KG1 (cell line): ENCODE measurements at places on chromosomes 13 and 19.

GRCh38 chr13:38763446-38764381 is 76.8 kb downstream of the FREM2 start:
- no peak for DNase-seq

DNA sequence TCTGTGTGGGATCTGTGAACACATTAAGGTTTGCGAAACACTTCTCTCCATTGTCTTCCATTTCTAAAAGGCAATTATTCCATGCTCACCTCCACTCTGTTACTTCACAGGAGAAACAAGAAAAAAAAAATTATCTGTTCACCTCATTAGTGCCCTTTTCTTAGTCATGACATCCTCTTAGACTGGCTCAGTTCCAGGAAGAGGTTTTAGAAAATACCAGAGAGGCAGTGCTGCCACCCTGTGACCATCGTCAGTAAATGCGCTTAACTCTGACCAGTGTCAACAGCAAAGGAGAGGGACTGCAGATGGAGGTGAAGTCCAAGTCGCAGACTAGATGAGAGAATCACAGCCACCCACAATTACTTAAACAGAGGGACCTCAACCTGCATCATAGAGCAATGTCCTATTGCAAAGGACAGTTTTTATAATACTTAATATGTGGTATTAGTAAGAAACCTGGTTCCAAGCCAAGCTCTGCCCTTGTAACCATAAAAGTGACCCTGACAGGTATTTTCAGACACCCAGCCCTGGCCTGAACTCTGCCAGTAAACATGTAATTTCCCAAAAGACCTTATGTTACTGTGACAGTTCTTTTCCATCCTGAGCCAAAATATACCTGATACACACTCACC is 19.4 kb downstream of the CEACAM21 start:
- peak; percentile 61 for DNase-seq

DNA sequence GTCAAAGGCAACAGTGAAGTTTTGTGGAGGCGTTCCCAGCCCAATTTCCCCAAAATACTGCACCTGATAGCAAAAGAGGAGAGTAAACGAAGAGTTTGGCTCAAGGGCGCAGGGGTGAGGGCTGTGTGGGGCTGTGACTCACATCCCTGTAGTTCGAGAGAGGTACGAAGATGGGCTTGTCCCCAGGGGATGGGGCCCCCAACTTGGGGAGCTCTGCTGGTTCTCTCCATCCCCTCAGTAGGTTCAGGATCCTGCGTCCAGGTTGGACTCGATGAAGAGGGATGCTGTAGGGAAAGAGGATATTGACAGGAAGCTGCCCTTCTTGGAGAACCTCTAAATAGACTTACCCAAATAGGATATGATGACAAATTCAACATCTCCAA is 3.4 kb downstream of the NAPSA start:
- no peak for DNase-seq

- DNase-seq = no peak
Observed at GRCh38 chr13:37138926-37139325, 33.5 kb upstream of the CSNK1A1L start.

- DNase-seq = no peak
Observed at GRCh38 chr19:35375505-35376307, 4.8 kb downstream of the GPR42 start.

DNA sequence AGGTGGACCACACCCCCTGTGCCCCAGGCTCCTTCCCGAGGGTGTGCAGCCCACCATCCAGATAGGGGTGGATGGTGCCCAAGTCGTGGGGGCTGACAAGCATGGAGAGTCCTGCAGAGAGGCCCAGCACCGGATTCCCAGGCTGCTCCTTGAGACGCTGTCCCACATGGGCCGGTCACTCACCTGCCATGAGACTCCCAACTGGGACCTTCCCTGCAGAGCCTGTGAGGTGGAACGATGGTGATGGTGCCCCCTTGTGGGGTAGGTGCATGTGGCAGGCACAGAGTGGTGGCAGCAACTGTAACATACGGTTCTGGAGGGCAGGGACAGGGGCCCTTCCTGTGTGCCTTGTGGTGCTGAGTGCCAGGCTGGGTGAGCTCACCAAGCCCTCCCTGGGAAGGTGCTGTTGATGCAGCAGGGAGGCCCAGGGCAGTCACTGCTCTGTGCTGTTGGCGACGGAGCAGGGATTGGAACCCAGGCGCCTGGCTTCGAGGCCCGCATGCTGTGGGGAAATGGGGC is 33.1 kb downstream of the PPP1R37 start:
- peak; percentile 20 for DNase-seq

- no peak for DNase-seq
Observed at GRCh38 chr19:19202707-19203011, 555 bp downstream of the NR2C2AP start.

- DNase-seq = no peak
Observed at GRCh38 chr19:7748756-7749155, 1.4 kb upstream of the CD209 start.

DNA sequence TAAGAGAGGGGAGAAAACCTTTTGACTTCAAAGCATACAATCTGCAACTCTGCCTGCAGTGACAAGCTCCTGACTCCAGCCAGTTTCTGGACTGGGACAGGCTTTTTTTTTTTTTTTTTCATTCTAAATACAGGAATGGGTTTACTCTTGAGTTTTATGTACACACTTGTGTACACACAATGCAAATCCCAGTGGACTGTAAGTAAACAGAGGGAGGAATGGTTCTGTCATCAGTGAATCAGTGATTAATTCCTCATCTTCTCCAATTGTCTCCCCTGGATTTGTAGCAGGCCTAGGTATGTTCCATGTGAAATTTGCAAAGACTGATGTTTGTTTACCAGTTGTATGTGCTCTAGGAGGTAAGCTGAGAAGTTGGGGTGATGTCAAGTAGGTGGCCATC is 184.8 kb downstream of the SHISA2 start:
- no peak for DNase-seq

DNA sequence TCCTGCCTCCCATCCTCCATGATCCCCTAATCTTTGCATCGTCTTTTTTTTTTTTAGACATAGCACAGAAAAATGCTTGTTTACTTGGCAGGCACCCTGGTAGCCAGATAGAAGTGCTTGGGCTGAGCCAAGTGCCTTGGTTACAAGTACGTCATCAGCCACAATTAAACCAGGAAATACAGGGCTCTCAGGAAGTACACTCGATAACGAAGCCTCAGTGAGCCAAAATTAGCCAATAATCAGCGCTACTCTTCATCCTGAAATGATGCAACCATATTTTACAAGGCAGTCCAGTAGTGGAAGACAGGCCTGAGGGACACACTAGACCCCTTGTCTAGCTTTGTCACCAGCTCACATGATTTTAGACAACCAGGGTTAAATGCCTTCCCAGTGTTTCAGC is 194.0 kb upstream of the NBEA start:
- no peak for DNase-seq

DNA sequence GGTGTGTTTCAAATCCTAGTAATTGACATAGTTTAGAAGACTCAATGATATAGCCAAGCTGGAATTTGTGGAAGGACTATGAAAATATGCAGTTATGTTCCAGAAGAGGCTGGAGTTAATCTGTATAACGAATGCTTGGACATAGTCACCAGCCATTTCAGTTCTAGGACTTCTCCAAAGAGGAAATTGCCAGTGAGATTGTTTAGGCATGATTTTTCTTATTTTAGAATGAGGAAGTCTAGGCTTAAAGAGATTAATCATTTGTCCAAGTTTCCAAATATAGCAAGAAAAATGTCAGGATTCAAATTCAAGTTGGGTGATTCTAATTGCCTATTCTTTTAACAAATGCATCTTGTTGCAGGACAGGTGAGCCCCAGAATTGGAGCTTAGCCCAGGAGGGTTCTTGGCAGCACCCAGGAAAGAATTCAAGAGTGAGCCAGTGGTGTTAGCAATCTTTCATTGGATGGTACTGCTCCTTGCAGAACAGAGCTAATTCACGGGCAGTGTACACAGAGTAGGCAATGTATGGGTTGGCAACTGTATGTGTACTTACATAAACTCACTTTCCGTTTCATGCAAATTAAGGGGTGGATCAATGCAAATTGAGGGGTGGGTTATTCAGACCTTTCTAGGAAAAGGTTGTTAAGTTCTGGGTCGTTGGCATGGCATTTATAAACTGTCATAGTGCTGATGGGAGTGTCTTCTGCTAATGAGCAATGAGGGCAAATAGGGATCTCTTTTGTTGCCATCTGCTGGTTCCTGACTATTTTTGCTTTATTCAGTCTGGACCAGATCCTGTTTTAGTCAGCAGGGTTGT is 763.1 kb upstream of the SLITRK1 start:
- DNase-seq = no peak

DNA sequence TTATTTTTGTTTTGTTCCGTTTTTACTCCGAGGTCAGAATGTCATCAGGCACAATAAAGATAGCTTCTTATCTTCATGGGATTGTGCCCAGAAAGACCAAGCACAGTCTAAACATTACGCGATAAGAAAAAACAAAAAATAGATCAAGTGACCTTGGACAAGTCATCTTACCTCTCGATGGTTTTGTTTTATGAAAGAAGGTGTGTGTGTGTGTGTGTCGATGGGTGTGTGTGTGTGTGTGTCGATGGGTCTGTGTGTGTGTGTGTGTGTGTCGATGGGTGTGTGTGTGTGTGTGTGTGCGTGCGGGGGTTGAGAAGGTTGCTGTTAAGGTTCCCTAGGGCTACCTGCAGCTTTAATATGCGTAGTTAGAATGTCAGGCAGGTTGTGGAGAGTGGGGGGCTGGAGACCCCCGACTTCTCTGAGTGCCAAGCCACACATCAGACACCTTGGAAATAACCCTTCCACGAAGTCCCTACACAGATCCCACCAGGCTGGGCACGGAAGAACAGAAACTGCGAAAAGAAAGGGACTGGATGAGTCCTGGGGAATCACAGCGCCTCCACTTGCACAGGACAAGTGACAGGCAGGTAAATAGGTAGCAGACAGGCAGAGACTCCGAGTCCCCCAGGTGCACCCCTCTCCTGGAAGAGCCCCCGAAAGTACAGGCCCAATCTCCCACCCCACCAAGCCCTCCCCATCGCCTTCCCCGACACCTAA is 458 bp upstream of the ATP8A2 start:
- no peak for DNase-seq

GRCh38 chr19:3507371-3508120 is 1.4 kb downstream of the FZR1 start:
- DNase-seq = no peak

- DNase-seq = no peak
Observed at GRCh38 chr13:29703421-29703820, 107.9 kb upstream of the SLC7A1 start.

DNA sequence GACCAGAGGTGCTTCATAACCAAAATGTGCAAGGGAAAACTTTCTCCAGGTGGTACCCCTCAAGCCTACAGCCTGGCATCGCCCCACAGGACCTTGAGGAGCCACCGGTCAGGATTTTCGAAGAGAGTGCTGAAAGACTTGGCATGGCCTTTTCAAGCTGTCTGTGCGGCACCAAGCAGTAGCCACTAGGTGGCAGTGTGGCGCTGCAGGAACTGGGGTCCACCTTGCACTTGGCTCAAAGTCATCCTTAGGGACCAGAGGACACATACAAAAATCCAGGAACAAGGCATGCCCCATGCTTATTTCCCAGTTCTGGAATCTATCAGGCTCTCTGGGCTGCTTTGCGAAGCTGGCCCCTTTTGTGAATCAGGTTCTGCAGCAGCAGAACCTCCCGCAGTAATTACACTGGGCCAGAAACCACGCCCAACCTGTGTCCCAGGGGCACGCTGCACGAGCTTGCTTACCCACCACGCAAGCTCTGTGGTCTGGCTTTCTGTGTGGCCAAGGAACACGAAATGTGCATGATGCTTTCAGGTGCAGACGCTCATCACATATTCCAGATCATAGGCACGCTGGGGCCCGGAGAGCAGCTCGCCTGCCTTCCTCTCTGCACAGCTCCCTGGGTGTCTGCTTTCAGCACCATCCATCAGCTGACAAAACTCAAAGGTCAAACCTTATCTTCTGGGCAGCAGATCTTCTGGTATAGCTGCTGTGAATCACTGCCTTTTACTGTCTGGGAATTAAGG is 87.2 kb downstream of the SLC7A1 start:
- DNase-seq = no peak

- DNase-seq = no peak
Observed at GRCh38 chr19:6071875-6072274, 38.4 kb downstream of the RFX2 start.

- DNase-seq = no peak
Observed at GRCh38 chr19:547836-548720, 4.2 kb downstream of the GZMM start.

DNA sequence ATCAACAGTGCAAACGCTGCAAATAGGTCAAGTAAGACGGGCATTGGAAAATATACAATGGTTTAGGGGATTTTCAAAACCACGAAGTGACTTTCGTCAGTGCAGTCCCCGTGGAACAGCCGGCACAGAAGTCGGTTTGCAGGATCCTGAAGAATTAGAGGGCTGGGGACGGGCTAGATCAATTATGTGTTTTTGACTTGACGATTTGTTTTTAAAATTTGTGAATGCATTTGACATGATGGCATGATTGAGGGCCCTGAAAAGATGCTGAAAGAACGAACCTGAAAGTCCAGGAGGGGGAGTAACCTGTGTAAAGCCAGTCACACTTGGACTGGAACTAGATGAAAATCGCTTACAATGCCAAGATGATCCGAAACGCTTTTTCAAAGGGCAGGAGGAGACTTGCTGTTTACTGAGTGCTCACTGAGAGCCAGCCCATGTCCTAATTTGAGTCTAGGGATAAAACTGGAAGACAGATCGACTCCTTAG is 8.9 kb upstream of the DGKH start:
- no peak for DNase-seq

- DNase-seq = no peak
Observed at GRCh38 chr13:72521940-72522661, 205.3 kb downstream of the MZT1 start.

DNA sequence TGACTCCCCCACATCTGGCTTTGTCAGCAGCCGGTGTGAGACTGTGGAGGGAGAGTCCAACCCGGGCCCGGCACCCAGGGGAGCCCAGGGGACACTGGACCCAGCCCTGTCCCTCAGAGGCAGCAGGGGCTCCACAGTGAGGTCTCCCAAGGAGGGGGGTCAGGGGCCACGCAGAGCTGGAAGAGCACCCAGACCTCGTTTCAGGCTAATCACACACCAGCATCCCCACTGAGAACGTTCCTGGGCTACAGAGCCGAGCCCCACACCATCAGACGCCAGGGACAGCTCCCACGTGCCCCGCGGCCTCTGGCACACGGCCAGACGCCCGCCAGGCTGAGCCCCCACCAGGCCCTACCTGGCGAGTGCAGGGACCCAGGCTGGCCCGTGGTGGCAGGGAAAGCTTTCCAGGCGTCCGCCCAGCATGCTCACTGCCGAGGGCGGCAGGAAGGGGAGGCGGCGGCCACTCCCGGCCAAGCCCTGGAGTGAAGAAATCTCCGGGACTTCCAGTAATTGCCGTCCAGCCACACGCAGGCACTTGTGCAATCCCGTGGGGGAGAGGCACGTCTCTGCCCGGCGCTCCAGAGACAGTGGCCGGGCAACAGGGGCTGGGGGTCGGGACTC is 19.2 kb downstream of the SBNO2 start:
- no peak for DNase-seq

GRCh38 chr19:15324791-15325519 is 7.4 kb downstream of the BRD4 start:
- DNase-seq = no peak
